Hypothalamus (tissue), 51 donors: ENCODE measurements at places on chromosomes 4 and X.

DNA sequence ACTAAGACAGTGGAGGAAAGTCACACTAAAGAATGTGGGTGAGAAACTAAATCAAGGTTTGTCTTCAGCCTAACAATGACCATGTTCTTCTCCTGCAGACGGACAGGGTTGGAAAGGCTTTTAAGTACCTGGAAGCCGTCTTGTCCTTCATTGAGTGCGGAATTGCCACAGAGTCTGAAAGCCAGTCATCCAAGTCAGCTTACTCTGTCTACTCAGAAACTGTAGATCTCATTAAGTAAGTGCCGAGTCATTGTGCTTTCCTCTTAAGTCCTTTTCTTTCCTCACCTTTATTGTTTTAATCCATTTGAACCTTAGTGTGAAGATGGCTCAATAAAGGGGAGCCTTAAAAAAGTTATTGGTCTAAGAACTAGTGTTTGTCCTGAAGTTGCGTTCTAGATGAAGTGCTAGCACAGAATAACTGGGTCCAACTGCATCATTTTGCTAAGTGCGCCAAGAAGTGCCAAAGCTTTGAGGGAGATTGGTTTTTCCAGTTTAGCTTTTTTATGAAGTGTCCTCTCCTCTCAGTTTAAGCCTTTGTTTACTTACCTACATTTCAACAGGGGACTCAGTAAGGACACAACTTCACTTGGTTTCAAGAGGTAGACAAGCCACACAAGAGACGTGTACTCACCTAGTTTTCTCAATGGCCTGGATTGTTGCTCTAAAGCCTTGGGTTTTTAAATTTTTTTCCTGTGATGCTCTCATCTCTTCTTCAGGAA, 89.3 kb downstream of the KLHL8 start:
- no peak for DNase-seq

GRCh38 chr4:153268295-153268694, 64.1 kb downstream of the TRIM2 start:
- no peak for DNase-seq

DNA sequence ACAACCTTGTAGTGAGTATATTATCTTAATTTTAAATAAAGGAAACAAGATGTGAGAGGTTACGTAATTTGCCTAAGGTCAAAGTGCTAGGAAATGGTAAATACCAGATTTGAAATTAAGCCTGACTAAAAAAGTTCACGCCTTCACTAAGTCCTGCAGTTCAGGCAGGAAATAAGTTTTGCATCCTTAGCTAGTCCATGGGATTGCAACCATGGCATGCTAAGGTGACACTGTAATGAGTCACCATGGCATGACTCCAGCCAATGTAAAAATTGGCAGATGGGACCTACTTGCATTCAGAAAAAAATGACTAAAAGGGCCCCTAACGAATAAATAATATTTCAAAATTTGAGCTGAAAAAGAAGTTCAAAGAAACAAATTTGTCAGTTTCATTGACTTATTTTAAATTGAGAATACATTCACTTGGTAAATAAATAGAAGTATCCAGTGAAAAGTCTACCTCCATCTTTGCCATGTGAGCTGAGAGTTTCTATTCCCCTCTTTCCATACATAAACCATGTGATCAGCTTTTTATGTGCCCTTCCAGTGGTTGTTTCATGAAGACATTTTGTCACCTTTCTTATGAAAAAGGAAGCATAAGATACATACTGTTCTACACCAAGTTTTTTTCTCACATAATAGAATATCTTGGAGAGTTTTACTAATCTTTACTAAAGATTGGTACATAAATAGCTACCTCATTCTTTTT, 72.4 kb downstream of the ANKRD50 start:
- DNase-seq: no peak

- no peak for DNase-seq
Observed at GRCh38 chr4:41878991-41879491, 56.2 kb upstream of the TMEM33 start.

- no peak for DNase-seq
Observed at GRCh38 chr4:4979971-4980370, 39.3 kb downstream of the CYTL1 start.

DNA sequence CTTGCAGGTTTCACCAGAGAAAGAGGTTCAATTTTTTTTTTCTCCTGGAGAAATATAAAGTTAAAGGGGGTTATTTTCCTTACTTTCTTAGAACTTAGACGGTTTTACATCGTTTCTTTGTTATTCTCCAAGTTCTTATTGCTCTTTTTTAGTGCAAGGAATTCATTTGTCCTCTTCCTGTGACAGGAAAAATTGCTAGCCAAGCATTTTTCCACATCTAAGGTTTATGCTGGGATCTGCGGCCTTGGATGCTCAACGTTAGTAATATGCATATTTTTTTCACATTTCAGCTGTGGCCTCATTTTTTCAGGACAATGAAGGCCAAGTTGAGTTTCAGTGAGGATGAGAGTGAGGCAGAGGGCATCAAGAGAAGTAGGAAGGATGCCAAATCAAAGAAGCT, 948.9 kb downstream of the PCDH19 start:
- no peak for DNase-seq

- no peak for DNase-seq
Observed at GRCh38 chrX:49070988-49071387, 2.8 kb downstream of the PRAF2 start.

GRCh38 chr4:110034026-110034393, 121.3 kb downstream of the EGF start:
- no peak for DNase-seq

GRCh38 chr4:4619821-4620220, 78.0 kb upstream of the STX18 start:
- DNase-seq: no peak

DNA sequence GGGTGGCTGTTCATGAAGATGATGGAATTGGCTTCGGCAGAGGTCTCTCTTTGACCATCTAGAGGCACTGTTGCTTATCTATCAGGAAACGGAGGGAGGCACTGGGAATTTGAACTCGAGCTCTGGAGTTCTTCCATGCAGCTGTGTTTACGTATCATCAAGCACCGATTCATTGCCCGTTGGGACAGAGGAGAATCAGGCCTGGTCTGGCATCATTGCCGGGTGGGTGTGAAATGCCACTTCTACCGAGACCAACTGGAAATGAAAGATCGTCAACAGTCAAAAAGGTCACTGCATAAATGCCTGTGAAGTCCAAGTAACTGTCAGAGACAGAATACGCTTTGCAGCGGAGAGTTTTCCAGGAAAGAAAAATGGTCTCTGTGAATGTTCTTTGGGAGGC, 166.9 kb downstream of the ASMT start:
- DNase-seq: no peak

DNA sequence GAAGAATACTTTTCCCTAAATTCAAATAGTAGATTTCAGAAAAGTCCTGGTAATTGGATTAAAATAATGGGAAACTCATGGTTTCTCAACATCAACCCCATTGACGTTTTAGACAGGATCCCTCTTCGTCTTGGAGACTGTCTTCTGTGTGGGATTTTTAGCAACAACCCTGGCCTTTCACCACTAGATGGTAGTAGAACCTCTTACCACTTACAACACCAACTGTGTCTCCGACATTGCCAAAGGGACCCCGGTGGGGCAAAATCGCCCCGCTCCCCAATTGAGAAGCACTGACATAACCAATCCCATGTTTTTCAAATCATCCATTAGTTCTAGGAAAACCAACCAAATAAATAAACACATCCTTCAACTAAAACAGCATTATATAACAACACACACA, 16.9 kb upstream of the ANOS1 start:
- DNase-seq: no peak

DNA sequence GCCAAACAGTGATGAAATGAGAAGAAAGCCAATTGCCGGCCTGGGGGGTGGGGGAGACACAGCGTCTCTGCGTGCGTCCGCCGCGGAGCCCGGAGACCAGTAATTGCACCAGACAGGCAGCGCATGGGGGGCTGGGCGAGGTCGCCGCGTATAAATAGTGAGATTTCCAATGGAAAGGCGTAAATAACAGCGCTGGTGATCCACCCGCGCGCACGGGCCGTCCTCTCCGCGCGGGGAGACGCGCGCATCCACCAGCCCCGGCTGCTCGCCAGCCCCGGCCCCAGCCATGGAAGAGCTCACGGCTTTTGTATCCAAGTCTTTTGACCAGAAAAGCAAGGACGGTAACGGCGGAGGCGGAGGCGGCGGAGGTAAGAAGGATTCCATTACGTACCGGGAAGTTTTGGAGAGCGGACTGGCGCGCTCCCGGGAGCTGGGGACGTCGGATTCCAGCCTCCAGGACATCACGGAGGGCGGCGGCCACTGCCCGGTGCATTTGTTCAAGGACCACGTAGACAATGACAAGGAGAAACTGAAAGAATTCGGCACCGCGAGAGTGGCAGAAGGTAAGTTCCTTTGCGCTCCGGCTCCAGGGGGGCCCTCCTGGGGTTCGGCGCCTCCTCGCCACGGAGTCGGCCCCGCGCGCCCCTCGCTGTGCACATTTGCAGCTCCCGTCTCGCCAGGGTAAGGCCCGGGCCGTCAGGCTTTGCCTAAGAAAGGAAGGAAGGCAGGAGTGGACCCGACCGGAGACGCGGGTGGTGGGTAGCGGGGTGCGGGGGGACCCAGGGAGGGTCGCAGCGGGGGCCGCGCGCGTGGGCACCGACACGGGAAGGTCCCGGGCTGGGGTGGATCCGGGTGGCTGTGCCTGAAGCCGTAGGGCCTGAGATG, at the start of gene SHOX:
Gene SHOX (plus strand): TSS at position 180 of the 885 bp plus-strand sequence. CDS start 107 bp downstream, at position 287.
- no peak for DNase-seq

GRCh38 chrX:20032201-20032600, 41.3 kb upstream of the BCLAF3 start:
- DNase-seq: no peak

- no peak for DNase-seq
Observed at GRCh38 chr4:151455212-151455611, 46.2 kb downstream of the FHIP1A start.

- no peak for DNase-seq
Observed at GRCh38 chr4:98527534-98528269, 130.7 kb downstream of the TSPAN5 start.

DNA sequence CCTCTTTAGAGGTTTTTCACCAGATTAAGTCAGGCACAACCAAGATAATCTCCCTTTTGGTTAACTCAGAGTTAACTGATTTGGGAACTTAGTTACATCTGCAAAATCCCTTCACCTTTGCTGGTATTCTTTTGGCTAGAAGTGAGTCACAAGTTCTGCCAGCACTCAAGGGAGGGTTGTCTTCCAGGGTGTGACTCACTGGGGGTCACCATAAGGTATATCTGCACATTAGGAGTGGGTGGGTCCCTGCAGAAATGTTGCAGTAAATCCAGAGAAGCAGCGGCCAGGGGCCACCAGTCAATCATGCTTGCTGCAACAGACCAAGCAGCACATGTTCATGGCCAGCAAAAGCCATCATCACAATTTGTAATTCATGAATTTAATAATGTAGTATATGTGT, 59.8 kb upstream of the MAML3 start:
- DNase-seq: no peak

- DNase-seq: no peak
Observed at GRCh38 chrX:110242371-110242770, 75.5 kb downstream of the AMMECR1 start.

GRCh38 chrX:1027133-1027532, 185.3 kb downstream of the CRLF2 start:
- no peak for DNase-seq

- DNase-seq: peak; percentile 0
Observed at GRCh38 chrX:110665223-110666002, 130.2 kb downstream of the CHRDL1 start.

- DNase-seq: no peak
Observed at GRCh38 chr4:106614441-106614840, 245.9 kb upstream of the GIMD1 start.

- DNase-seq: no peak
Observed at GRCh38 chr4:70901607-70901983, 574 bp upstream of the MOB1B start.

DNA sequence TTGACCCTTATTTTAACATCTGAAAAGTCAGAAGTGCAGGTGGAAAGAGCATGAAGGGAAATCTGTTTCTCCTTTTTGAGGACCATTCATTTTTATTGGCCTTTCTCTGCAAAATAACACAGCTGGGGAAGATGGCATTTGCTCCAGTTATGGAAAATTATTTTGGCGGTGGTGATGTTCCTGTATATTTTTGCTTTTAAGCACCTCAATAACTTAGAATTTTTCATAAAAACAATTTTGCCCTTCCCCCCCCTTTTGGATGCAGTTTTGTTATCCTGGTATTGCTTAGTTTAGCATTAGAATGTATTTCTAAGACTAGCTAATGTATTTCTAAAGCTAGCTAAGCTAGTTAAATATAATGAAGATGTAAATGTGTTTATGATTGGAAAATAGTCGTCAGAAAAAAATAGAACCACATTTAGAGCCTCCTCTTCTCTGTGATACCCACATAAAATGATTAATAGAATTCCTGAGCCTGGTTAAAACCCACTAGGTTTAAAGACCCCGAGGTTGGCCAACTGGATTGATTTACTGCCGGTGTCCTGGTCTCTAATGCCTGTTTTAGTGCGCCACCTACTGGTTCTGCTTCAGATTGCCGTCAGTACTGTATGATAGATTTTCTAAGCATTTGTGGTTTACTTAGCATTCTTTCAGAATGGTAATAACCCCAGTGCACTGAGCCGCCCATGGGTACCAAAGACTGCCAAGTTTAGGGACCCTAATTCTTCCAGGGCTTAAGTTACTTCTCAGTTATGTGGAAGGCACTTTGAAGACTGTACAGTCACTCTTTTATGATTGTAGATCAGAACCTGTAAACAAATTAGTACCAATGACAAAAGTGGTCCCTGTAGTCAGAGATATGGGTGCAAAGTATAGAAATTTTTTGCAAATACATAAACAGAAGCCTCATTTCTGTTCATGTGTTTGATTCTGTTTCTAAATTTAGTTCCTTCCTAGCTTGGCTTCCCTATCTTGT, 11.4 kb downstream of the KLF3 start:
- DNase-seq: peak; percentile 53

DNA sequence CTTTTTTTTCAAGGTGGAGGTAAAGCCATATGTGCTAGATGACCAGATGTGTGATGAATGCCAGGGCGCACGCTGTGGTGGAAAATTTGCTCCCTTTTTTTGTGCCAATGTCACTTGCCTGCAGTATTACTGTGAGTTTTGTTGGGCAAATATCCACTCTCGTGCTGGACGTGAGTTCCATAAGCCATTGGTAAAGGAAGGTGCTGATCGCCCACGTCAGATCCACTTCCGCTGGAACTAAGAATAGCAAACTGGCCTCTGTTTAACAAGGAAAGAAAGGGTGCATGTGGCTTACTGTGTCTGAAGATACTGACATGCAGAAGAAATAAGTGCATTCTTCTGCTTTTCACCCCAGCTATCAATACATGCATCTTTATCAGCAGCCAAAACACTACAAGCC, 63.9 kb downstream of the CPEB2 start:
- no peak for DNase-seq
